8988T (cell line): ENCODE measurements at places on chromosomes 5 and 9.

DNA sequence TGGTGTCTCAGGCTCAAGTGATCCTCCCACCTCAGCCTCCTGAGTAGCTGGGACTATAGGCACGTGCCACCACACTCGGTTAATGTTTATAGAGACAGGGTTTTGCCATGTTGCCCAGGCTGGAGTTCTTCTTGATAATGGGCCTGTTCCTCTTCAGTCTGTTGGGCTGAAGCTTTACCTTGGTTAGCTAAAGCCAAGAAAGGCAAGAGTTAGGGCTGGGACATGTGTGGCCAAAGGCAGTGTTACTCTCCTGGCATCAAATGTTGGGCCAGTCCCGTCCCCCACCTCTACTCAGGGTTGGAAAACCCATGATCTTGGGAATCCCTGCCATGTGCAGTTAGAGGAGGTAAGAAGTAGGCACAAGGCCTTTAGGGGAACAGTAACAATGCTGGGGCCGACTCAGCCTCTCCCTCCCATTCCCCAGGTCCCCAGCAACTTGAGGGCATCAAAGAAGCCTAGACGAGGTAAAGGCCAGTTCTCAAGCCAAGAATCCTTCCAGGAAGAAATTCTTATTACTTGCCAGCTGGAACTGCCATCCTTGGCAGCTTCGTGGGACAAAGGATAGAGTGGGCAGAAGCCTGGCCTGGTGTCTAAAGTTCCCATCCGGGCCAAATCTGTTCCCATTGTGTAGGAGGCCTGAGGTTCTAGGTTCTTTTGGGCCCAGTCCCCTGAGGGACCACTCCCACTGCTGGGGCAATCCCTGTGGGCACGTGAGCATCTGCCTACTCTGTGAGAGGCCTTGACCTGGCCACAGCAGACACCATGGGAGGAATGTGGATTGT is 4.5 kb downstream of the EGR1 start:
- no peak for DNase-seq

DNA sequence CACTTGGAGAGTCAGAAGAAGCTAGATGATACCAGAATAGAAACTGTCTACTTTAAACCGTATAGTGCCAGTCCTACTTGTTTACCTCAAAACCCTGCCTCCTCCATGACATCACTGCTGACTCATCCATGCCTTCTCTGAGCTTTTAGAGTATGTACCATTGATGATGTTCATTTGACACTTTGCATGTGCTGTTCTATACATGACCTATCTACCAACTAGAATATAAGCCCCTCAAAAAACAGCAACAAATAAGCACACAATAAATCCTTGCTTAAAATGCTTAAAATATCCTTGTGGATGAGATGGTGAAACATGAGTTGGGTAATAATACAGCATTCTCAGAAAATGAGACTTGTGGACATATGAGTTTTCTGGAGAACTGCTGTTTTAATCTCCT is 2.6 kb downstream of the CTNNAL1 start:
- DNase-seq: no peak

GRCh38 chr5:60738461-60738860 is 38.5 kb upstream of the DEPDC1B start:
- DNase-seq: no peak

- no peak for DNase-seq
These were observed 25.8 kb upstream of the FRRS1L start for GRCh38 chr9:109192732-109193361.

DNA sequence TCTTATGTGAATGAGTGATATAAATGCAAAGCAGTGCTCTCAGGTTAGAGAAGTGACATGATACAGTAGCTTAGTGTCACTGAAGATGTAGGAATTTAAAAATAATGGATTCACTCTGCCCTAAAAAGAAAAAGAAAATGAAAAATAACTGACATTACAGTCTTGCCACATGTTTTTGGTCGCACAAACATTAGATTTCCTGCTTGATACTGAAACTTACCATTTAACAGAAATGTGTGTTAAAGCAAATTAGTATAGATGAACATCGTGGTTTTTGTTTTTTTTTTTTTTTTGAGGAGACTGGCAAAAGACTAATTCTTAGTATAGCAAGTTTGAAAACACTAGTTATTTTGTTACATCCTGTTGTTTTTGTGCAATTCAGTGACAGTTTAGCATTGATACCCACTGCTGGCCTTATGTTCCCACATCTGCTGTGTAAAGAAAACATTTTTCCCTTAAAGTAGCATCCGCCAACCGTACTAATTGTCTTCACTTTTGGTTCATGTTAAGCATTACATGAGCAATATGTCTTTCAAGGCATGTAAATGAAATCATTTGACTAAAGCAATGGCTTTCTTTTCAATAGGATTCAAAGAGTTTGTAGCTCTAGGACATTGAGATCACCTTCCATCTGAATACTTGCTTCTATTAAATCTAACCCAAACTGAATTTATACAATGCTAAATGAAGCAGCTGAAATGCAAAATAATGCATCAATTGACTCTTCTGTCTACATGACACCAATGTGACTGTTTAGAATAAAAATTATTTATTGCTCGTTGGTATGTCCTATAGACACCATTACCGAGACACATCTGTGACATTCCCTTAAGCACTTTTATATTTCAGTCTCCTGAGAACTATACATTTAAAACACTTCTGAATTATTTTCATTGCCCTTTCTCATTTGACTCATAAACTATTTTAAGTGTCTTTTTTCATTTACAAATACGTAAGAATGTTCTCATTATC is 859.1 kb downstream of the MAT2B start:
- DNase-seq: no peak

DNA sequence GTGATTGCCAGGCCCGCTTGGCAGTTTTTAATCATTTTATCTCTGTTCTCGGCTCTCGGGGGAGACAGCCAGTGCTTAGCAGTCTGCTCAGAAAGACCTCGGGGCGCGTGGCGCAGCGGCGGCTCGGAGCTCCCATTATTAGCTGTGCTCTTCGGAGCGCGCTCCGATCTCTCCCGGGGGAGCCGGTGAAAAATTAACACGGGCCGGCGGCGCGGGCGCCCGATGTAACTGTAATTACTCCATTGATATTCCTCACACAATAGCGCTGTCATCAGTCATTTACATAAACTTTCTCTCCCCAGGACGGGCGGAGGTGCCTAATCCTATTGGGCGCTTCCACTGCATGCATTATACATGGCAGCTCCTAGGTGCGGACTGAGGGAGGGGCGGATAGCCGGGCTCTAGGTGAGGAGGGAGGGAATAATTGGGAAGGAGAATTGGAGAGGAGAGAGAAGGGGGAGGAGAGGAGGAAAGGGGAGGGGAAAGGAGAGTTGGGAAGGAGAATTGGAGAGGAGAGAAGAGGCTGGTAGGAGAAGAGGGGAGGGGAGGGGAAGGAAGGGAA is 24.9 kb downstream of the LMX1B start:
- no peak for DNase-seq

DNA sequence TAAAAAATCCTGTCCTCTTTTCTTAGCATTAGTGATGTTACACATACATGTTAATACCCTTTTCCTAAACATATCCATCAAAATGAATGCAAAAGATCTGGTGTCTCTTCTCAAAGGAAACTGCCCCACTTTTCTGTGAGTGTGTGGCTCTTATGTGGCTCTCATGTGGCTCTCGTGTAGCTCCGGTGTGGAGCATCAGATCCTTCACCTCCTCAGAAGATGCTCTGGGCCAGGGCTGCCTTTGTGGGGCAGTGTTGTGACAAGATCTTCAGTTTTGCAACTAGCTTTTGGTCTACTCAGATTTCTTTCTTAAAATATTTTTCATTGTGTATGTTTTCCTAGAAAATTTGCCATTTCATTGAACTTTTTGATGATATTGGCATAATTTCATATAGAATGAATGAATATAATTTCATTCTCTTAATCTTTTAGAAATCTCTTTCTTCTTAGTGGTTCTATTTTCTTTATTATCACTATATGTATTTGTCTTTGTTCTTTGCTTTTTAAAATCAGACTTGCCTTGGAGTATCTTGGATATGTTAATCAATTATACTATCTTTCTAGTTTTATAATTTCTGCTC is 19.4 kb downstream of the GARNL3 start:
- DNase-seq: no peak

DNA sequence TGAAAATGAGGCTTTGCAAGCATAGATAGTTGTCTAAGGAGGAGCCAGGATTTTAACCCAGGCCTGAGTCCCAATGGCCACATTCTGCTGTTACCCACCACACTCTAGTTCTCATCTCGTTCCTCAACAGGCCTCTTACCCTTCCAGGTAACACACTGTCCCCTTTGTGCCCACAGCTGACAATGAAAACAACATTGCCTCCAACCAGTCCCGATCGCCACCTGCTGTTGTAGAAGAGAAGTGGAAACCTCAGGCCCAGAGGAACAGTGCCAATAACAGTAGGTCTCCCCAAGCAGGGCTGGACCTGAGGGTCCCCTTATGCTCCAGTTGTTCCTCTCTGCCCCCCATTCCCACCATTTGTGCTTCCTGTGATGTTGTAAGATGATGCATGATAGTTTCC is 30.4 kb downstream of the AMBP start:
- no peak for DNase-seq

DNA sequence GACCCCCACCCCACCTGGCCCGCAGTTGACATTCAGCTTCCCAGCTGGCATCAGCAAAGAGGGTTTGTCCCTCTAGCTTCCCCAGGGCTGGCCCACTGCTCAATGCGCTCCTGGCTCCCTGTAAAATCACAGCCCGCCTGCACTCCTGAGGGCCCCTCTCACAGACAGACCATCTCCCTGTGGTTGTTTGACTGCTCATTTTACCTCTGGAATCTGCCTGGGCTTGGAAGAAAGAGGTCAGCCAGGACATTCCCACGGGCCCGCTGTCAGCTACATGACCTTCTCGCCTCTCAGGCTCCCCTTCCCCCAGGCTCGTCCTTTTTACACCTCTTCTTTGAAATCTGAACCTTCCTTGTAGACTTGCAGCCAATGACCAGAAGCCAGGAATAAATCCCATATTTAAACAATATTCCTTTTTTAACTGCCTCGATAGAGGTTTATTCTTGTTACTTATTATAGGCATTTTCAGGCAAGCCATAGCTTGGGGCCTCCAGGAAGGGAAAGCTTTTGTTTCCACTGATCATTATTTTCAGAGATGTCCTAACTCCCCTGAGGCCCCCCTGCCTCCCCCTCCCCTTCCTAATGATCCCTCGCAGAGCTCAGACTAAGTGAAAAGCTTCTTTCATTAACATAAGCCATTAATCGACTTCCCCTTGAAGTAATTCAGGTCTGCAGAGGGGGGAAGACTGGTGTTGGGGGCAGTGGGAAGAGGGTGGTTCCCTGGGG is 76.3 kb upstream of the IQGAP2 start:
- DNase-seq: no peak

DNA sequence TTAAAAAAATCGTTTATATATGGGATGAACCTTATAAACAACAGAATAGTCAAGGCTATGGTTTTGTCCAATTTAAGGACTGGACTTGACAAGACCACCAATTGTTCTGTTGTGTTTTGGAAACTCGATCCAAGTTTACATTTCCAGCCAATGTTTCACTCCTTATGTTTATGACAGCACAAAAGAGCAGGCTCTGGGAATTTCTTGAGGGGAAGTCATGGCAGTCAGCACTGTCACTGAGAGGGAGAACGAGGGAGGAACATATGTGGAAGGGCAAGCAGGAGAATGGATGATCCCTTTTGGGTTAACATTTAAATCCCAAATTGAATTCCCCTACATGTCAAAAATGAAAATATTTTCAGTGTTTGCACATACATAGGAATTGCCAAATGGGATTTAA is 292.5 kb downstream of the MARCHF11 start:
- DNase-seq: no peak

GRCh38 chr5:73668017-73668416 is 42.0 kb downstream of the ARHGEF28 start:
- DNase-seq: no peak

- no peak for DNase-seq
These were observed 120.4 kb upstream of the CPEB4 start for GRCh38 chr5:173767574-173768266.

DNA sequence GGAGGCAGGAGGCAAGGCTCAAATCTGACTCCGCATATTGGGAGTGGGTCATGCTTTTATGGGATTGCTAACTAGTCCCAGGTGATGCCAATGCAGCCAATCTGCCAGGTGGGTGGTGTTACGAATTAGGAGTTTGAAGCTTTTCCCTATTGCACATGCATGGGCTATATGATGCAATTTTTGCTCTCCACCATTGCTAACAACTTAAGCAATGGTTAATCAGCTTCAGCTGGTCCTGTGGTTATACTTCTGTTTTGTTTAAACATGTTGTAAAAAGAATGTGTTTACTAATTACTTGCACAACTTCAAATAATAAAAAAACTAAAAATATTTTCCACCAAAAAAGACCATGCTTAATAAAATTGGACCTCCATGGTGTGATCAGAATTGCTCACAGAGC is 55.7 kb downstream of the SHC3 start:
- DNase-seq: no peak

- DNase-seq: no peak
These were observed 126.8 kb downstream of the EHMT1 start for GRCh38 chr9:137745541-137745991.

- no peak for DNase-seq
These were observed 260.4 kb downstream of the DEPDC1B start for GRCh38 chr5:60439552-60439951.

DNA sequence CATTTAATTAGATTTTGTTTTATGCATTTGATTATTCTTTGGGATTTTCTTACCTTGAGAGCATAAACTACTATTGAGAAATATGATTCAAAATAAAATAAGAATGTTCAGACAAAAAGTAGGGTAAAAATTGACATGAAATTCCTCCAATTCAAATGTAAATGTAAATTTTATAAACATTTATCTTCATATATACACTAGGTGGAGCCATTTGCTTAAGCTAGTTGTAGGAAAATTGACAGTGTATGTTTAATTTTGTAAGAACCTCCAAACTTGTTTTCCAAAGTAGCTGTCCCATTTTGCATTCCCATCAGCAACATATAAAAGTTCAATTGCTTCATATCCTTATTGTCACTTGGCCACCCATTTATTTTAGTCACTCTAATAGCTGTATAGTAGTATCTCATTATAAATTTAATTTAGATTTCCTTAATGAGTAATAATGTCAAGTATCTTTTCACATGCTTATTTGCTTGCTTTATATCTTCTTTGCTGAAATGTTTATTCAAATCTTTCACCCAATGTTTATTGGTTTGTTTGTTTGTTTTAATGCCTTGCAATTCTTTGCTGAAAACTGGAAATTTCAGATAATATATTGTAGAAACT is 37.6 kb upstream of the SLCO6A1 start:
- DNase-seq: no peak
